ENCODE measurements at places on chromosomes 5 and 9.

GRCh38 chr5:6744841-6745705 is 31.8 kb downstream of the TENT4A start:
- DNase-seq = no peak

DNA sequence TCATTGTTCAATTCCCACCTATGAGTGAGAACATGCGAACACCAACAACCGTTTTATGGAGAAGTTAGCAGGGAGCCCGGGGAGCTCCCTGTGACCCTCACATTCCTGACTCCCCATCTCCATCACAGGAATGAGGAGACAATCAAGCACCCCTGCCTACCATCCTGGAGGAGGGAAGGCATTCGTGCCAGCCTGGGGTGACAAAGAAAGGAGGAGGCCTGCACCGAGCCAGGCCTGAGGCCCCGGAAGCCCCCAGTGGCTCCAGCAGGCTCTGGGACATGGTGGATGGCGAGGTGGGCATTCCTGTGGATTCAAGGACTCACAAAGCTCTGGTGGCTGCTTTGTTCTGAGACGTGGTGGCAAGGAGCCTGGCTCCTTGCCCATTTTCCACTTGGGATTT is 36.5 kb upstream of the UGT3A1 start:
- DNase-seq = no peak

DNA sequence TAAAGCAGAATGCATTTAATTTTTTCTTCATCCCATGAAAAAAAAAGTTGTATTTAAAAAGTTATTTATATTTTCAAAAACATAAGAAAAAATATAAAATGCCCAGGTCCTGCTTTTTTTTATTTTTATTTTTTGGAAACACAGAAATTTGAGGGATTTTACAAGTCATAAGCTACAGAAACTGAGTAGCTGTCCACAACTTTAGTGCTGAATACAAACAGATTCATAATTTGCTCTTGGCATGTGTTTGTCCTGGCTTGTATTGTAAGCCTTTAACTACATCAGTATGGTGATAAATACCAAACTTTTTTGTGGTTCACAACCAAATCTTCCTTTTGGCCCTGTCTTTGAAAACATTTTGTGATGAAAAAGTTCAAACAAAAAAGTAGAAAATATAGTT is 7.5 kb upstream of the PLCXD3 start:
- no peak for DNase-seq

- no peak for DNase-seq
Measured at GRCh38 chr5:32687499-32687831, 23.7 kb upstream of the NPR3 start.

DNA sequence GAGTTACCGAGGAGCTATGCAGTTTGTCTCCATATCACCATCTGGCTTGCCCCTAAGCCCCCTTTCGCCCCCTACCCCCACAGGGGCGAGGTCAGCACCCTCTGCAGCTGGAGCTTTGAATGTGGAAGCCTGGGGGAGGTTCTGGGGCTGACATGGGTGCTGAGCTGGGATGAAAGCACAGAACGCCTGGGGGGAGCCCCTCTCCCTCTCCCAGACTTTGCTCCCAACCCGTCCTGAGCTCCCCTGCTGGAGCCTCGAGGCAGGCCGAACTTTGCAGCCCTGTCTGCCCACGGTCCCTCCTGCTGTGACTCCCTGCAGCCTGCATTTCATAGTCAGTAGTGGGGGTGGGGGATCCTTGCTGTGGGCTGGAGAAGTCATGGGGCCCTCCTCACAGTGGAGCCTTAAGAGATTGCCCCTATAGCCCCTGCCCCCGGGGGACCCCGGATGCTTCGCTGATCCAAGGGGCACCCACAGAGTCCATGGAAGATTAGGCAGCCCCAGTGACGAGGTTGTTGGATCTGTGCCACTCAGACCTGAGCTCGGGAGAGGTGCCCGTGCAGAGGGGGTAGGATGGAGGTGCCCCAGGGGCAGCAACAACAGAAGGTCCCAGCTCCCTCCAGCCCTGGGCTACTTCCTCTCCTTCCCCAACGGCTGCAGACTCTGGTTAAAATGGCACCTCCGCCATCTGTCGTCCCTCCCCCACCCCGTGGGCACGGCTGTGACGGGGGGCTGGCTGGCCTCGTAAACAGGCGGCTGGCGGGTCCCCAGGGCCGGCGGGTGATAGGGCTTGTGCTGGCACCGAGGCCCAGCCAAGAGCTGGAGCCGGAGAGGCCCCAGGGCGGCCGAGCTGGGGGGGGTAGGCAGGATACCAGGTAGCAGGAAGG is 162.0 kb downstream of the C9orf50 start:
- peak; percentile 45 for DNase-seq

GRCh38 chr9:114409842-114410241 is 22.1 kb upstream of the AKNA start:
- DNase-seq = no peak

GRCh38 chr9:123349691-123350480 is 6.1 kb upstream of the CRB2 start:
- peak; percentile 86 for DNase-seq

DNA sequence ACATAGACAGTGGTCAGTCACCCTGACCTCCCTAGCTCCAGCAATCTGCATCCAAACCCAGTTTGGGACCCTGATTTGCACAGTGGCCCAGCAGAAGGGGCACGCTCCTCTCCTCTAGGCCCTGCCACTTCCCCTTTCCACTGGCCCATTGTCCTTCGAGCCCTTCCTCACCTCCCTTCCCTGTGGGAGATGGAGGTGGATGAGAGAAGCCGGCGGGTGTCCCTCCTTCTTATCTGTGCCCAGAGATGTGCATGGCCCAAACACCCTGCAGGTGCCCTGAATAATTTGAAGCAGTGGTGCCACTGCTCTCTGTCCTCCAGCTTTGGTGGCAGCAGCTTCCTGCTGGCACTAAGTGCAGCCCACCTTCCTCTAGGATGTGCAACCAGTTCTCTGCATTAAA is 140.0 kb downstream of the BARX1 start:
- DNase-seq = no peak

DNA sequence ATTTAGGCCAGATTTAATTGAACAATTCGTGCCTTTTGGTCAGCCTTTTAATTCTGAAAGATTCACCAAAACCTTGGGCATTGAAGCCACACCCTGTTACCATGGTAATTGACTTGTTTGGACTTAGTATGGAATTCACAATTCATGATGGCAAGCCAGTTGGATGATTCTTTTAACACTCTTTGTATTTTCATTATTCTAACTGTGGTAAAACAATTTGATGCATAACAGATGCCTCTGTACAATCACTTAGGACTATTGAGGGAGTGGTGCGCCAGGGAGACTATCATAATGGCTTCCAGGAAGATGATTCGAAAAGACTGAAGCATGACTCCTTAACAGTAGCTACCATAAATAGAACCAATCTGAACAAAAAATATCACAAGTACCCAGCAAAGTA is 381.1 kb upstream of the ADAMTS16 start:
- no peak for DNase-seq

DNA sequence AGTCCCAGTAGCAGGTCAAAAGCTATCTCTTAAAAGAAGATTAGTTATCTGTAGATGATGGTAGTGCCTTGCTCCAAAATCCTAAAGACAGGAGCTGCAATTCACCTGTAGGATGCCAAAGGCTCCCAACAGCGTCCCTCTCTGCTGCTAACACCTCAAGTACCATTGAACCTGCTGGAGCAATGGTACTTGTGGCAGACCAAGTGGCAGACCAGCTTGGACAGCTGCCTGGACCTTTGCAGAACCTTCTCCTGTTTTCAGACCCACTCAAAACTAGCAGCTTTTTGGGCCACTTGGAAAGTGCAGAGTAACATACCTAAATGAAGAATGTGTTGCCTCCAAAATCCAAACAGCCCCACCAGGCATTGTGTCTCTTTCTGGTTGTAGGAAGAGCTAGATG is 6.9 kb upstream of the CCDC180 start:
- no peak for DNase-seq

GRCh38 chr5:61333954-61334867 is 2.2 kb downstream of the ZSWIM6 start:
- DNase-seq = peak; percentile 30

DNA sequence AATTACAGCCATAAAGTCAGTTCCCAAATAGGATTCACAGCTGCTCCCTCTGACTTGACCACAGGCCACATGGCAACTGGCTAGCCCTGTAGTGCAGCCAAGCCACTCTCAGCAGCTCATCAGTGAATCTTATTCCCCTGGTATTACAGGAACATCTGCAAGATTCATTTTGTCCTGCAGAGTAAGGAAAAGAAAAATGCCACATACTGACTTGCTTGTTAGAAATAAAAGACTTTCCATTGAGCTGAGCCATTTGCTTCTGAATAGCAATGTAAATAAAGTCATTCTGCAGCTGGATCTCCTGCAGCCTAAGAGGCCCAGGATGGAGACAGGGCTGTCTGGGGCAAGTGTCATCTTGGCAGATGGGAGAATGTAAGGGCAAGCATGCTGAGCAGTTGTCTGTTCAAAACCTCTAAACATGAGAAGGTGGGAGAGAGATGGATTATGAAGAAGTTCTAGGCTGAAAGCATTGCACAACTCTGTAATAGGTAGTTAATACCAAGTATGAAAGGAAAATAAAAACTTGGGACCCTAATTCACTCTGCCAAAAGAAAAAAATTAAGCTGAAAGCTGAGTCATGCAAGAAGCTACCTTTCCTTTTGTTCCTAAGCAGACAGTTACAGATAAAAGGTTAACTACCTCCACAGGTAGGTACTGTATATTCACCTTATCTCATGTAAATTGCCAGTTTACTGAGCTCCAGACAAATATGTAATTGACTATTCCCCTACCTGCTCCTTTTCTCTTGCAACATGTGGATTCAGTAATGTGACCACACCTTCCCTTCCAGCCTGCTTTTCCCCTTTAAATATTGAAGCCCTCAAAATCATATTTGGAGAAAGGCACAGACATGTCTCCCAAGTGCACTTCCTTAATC is 244.4 kb upstream of the RAI14 start:
- DNase-seq = peak; percentile 21

DNA sequence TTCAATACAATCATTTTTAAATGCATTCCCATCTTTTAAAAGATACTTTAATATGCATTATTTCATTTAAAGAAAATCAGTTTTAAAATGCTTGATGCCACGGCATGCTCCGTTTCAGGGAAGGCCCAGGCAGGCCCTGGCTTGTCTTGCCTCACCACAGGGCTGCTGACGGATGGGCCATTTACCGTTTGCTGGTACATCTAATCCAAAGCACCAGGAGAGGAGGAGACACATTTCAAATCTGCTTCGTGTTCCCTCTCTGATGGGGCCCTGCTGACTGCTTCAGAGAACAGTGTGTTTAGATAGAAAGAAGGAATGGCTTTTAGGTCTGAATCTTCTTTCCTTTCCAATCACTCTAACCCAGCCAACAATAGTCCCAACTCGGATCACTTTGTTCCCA is 185.2 kb downstream of the DCP2 start:
- peak; percentile 17 for DNase-seq

- no peak for DNase-seq
Measured at GRCh38 chr5:55578771-55579170, 44.0 kb upstream of the PLPP1 start.

DNA sequence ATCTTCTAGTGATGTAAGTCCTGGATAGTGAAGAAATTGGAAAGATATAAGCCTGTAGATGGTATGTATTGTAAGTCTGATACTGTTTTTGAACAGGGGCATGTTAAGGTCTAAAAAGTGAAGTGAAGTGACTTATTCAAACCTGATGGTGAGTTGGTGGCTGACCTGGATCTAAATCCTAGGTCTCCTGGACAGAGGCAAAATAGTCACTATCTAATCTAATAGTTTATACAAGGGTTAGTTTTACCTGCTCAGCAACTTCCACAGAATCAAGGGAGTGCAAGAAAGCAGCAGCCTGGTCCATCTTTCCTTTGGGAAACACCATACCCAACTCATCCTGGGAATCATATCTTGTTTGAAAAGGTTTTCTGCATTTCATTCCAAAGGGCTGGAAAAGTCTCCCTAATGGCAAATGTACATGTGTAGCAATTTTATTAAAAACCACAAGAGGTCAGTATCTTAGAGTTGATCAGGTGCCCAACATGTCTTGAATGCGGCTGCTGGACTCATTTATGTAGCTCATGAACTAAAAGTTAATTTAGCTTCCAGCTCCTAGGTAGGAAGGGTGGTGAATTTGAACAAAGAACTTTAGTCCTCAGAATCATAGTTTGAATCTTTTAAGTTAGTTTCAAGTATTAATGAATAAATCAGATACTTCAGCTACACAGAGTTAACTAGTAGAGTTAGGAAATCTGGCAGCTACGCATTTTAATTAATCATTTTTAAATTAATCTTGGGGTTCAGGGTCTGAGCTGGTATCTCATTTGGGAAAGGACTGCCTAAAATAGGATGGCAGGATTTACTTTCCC is 26.0 kb downstream of the SKP2 start:
- DNase-seq = peak; percentile 50

DNA sequence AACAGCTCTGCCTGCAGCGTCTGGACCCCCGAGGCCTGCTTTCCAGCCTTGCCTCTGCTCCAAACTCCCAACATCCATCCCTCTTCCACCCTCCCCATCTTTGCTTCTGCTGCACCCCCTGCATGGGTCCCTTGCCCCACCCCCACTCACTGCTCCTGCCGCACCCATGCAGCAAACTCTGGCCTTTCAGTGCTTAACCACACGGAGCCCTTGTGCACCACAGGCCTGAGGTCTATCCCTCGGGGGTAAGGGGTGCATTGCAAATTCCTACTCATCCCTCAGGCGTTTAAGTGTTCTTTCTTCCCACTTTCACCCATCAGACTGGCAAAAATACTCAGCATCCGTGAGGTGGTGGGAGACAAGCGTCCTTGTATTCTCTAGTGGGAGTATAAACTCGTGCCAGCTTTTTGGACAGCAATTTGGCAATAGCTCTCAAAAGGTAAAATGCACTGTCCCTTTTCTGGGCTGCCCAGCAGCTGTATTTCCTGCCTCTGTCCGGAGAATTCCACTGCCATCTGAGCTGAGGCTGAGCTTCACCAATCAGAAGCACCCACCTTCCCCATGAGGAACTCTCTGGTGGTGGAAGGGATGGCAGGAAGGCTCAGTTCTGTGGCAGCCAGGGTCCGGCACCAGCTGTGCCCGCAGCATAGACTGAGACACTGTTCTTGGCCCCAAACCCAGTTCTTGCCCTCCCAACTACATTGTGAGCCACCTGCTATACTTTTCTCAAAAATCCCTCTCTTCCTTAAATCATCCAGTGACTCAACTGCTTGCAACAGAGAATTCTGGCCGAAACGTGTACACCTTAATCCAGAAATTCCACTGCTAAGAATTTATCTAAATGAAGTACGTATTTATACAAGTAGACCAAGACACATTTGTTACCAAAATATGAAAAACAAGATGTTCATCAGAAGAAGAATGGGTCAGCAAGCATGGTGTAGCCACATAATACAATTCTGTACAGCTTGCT is 15.0 kb downstream of the PSMB7 start:
- DNase-seq = peak; percentile 48

DNA sequence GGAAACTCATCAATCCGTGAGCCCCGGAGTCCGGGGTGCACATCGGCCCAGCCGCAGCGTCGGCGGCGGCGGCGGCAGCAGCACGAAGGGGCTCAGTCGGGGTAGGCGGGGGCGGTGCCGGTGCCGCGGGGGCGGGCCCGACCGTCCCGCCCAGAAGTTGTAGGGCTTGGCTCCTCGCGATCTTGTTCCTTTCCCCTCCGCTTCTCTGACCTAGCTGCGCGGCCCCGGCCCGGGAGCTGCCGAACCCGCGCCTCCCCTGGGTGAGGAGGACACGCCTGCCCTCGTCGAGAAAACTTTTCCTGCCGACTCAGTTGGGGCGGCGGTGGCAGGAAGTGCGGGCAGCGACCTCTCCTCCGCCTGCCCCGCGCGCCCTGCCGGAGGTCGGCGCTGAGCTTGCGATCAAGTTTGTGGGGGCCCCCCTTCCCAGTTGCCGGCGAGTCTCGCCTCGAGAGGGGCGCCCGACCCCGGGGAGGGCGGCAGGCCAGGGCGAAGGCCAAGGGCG is at the start of gene MAN2A1:
TSS of gene MAN2A1 (plus strand) at position 188 of the 502 bp plus-strand sequence. CDS start 491 bp downstream, outside the sequence.
- peak; percentile 84 for DNase-seq

GRCh38 chr9:115810166-115810565 is 343.4 kb upstream of the PAPPA start:
- no peak for DNase-seq

Measured in neural progenitor cell (in vitro differentiated cells).